CD4-positive, alpha-beta T cell treated with Interleukin-4 for 4 hours (primary cell): ENCODE measurements at places on chromosomes 11 and 22.

GRCh38 chr11:83092488-83093384 lies 21.0 kb upstream of the RAB30 start:
- no peak for DNase-seq

DNA sequence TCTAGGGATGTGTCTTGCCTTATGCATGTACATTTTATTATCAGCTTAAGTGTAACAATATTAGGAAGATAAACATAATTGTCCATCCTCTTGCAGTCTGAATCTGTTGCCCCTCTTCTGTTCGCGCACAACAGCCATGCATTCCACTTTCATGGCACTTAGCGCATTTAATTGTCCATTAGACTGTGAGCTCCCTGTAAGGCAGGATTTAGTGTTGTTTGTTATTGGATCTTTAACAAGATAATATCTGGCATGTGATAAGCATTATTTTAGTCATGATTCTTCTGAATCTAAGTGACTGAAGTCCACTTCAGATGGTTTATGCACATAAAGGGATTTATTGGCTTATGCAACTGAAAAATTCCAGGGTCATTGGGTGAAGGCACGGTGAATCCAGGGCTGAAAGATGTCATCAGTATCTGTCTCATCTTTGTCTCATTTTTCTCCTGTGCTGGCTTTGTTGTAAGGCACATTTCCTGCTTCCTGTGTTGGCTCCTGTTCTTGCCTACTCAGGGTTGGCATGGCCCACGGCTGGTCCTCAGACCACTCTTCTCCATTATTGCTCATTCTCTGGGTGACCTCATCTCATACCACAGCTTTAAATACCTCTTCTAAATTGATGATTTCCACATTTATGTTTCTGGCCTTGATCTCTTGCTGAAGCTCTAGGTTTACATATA lies 37.6 kb downstream of the ATXN10 start:
- DNase-seq: no peak

DNA sequence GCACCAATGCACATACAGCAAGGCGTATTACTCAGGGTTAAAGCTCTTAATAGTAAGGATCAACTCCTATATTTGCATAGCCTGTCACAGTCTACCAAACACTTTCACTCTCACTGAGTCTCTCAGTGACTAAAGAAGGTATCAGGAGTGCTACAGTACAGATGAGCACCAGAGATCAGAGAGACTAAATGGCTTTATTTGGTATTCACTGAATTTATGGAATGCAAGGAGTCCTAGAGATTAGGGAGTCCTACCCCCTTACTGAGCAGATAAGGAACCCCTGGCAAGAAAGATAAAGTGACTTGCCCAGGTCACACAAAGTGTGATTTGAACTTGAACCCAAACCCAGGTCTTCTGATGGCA lies 396.4 kb upstream of the CCDC90B start:
- DNase-seq: no peak

GRCh38 chr11:83990160-83990733 lies 704.1 kb upstream of the CCDC90B start:
- no peak for DNase-seq

DNA sequence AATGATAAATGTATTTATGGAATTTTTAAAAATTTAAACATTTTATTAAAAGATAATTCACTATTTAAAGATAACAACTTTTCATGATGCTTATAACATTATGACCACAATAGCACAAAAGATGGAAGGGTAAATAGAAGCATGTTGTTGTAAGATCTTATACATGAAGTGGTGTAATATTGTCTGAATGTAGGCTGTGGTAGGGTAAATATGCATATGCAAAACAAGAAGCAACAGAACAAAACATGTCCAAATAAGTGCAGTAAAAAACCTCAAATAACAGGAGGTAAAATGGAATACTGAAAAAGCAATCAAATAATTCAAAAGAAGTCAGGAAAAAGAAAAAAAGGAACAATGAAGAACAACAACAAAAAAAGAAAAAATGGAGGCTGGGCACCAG lies 56.0 kb downstream of the ADM start:
- no peak for DNase-seq

DNA sequence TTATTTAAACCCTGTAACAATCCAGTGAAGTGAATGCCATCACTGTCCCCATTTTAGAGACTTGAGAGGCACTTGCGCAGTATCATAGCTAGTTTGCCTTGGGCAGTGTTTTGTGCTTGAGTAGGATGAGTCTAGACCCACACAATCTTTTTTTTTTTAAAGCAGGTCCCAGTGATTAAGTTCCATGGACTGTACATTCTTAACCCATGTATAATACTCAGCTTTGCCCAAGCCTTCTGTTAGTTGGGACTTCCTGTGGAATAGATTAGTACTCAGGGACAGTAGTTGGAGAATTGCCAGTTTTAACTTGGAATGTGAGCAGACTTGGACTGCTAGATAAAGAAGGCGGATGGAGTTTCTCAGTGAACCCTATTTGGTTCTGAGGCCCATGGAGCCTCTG lies 108.6 kb upstream of the RASSF10 start:
- DNase-seq: no peak

- no peak for DNase-seq
Measured at GRCh38 chr11:57203359-57203758, 21.6 kb downstream of the LRRC55 start.

- DNase-seq: no peak
Measured at GRCh38 chr11:134063124-134063495, 5.8 kb upstream of the JAM3 start.

GRCh38 chr11:30585892-30586250 lies 282 bp downstream of the MPPED2 start:
- no peak for DNase-seq

DNA sequence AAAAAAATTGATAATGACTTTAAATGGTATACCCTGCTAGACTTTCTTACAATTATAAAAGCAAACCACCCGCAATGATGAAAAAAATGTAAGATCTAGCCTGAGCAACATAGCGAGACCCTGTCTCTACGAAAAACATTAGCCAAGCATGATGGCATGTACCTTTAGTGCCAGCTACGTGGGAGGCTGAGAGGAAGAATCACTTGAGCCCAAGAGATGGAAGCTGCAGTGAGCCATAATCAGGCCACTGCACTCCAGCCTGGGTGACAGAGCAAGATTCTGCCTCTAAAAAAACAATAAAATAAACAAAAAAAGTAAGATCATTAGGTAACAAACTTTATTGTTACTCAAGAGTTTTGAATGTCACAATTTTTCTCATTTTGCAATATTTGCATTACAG lies 39.2 kb downstream of the KMT5B start:
- no peak for DNase-seq

DNA sequence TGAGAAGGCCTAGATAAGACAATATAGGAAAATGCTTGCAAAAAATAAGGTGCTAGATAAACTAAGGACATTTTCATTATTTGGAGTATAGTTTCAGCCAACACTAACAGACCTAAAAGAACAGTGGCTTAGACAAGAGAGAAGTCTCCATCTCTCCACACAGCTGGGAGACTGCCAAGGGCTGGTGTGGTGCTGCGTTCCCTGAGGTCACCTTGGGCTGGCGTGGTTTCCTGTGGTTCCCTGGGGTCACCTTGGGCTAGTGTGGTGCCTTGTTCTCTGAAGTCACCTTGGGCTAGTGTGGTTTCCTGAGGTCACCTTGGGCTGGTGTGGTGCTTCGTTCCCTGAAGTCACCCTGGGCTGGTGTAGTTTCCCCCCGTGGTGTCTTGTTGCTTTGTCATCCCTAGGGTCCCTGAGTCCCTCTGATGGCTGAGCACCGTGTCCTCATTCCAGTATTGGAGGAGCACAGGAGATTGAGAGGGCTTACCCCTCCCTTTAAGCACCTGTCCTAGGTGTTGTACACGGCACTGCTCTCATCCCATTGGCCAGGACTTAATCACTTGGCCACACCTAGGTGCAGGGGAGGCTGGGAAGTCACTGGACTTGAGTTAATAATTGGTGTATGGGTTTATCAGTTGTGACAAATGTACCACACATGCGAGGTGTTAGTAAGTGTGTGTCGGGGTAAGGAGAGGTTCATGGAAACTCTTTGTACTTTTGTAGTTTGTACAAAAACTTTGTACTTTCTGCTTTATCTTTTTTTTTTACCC lies 14.9 kb downstream of the SAMM50 start:
- no peak for DNase-seq

DNA sequence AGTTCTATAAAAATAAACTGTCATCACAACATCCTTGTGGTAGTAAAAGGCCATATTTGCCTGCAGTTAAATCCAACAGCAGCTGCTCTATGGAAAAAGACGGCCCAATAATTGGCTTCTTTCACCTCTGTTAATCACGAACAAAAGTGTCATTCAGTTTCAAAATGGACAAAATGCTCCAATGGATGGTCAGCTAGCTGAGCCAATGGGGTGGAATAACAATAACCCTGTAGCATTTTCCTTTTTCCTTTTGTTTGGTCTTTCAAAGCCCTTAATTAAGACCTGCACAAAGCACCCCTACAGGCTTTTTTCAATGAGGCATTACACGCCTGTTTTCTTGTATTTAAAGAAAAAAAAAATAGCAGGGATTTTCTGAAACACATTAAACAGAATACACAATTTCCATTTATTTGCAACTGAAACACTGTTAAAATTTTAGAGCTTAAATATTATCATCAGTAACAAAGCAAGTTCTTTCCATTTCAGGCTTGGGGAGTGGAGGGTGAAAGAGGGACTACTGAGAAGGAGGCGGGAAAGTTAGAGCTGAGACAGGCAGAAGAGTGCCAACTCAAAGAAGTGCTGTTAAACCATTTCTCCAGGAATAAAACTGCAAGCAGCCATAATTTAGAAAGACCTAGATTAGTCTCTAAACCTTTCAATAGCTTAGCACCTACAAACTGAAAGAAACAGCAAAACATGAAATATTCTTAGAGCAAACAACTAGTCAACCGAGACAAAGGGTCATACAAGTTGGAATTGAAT lies 28.7 kb downstream of the LGR4 start:
- no peak for DNase-seq

GRCh38 chr11:72239313-72239848 lies 4.6 kb downstream of the PHOX2A start:
- DNase-seq: no peak

DNA sequence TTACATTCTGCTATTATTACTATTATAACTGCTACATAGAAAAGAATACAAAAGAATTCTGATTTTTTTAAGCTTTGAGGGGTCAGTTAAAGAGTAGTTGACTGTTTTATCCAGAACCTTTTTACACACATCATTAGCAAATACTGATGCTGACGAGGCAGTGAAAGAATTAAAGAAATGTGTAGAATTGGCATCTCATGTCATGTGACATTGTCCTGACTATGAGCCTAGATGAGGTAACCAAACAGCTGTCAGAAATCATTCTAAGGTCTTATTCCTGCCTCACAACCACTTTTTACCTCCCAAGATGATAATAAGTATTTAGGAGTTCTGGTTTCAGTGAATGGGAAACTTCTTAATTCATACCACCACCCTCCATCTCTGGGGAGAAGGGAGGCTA lies 121.0 kb downstream of the SLC1A2 start:
- no peak for DNase-seq

- DNase-seq: peak; percentile 28
Measured at GRCh38 chr11:13338019-13338426, 60.4 kb downstream of the BMAL1 start.

GRCh38 chr11:63534895-63535461 lies 1.6 kb upstream of the PLAAT4 start:
- peak; percentile 51 for DNase-seq
